Memory B cell (primary cell): ENCODE measurements at places on chromosomes 12 and 14.

DNA sequence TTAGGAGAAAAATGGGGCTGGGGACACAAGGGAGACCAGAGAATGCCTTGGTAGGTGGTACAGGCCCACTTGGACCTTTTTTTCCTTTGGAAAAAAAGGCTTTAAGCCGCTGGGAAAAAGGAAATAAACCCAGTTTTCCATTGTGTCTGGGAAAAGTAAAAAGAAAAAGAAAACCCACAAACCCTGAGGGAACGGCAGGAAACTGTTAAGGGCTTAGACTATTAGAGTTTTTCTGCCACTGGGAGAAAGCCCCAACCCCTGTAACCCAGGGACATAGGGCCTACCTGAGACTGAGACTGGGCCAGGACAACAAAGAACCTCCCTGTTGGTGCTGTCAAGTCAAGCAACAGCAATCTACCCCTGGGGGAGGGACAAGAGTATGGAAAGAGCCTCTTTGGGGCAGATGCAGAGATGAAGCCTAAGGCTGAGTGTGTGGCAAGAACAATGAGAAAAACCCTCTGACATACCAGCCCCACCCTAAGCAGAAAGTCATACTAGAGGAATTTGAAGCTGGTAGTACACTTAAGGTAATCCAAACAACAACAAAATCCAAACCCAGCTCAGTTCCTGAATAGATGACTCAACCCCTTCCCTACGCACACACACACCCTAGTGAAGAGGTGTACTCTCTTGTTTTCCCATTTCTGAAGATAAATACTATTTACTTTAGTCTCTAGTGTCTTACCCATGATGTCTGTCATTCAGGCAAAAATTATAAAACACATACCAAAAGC, 22.8 kb downstream of the ATF1 start:
- no peak for DNase-seq
- no peak overlapping the region for H3K4me3 ChIP-seq
- H3K36me3 ChIP-seq = peaks cover 40% of the 10 kb centered on the region
- peaks cover 22% of the 10 kb centered on the region for H3K4me1 ChIP-seq

- H3K4me3 ChIP-seq = no peak overlapping the region
- H3K36me3 ChIP-seq = no peaks in the 10 kb centered on the region
- DNase-seq = no peak
- H3K27me3 ChIP-seq = peaks cover 3% of the 10 kb centered on the region
- H3K4me1 ChIP-seq = peaks cover 5% of the 10 kb centered on the region
These were observed 2.7 kb downstream of the TMEM119 start for GRCh38 chr12:108594960-108595710.

- no peak overlapping the region for H3K4me3 ChIP-seq
- no peak overlapping the region for H3K27ac ChIP-seq
- no peaks in the 10 kb centered on the region for H3K27me3 ChIP-seq
- H3K36me3 ChIP-seq = peaks cover 34% of the 10 kb centered on the region
These were observed 48.3 kb downstream of the SFSWAP start for GRCh38 chr12:131759176-131759575.

GRCh38 chr14:99850709-99851108, 57.5 kb downstream of the EML1 start:
- DNase-seq = no peak
- peaks cover 2% of the 10 kb centered on the region for H3K36me3 ChIP-seq
- H3K4me3 ChIP-seq = no peak overlapping the region
- no peak overlapping the region for H3K27ac ChIP-seq

DNA sequence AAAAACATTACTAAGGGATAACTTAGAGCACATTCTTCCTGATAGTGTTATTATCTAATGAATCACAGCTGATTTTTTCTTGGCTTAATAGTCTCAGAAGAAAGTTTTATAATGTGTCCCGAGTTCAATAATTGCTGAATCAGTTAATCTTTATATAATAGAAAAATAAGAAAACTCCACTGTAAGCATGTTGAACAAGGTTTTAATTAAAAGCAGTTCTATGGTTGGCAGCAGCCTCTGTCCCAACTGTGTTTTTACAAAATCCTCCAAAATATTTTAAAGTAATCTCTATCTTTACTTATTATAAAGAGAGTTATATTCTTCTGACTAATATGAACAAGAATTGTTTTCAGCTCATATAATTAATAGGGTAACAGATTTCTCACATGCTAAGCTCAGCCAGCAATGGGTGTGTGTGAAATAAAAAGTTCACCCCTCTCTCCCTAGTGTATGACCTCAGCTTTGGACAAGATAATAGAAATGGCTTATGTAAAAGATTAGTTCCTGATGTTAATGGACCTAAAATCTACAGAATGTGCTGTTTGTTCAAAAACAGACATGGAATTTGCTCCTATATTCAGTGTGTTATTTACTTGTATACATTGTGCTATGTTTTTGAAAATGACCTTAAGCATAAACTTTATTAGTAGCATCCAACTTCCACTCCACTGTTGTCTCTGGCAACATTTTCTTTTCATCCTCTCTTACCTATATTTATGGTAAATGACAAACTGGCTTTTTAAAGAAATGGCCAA, 67.1 kb upstream of the DCN start:
- peaks cover 2% of the 10 kb centered on the region for H3K27me3 ChIP-seq
- no peaks in the 10 kb centered on the region for H3K36me3 ChIP-seq
- H3K27ac ChIP-seq = no peak overlapping the region
- DNase-seq = no peak
- no peaks in the 10 kb centered on the region for H3K4me1 ChIP-seq

GRCh38 chr12:132162508-132163031, 18.3 kb downstream of the NOC4L start:
- H3K4me1 ChIP-seq = peaks cover 18% of the 10 kb centered on the region
- no peak for DNase-seq
- H3K27me3 ChIP-seq = peaks cover 17% of the 10 kb centered on the region
- H3K27ac ChIP-seq = no peak overlapping the region

DNA sequence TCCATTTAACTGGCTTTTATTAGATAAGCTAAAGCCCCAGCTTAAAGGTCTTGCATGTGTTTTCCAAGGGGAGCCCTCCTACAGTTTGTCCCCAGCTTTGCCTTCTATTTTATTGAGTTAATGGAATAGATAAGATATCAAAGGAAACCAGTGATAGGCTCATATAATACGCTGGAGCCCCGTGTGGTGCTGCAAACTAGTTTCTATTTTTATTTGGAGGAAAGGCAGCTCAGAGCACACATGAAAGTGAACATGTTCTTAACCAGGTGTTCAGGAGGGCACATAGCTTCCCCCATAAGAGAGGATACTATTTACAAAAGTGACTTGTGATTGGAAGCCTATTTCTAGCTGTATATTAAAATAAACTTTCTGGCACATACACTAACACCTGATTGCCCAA, 251.7 kb downstream of the PDZRN4 start:
- peaks cover 2% of the 10 kb centered on the region for H3K4me1 ChIP-seq
- H3K4me3 ChIP-seq = no peak overlapping the region
- H3K36me3 ChIP-seq = no peaks in the 10 kb centered on the region
- no peak overlapping the region for H3K27ac ChIP-seq
- H3K27me3 ChIP-seq = peaks cover 2% of the 10 kb centered on the region

- DNase-seq = no peak
- H3K4me3 ChIP-seq = no peak overlapping the region
- no peak overlapping the region for H3K27ac ChIP-seq
These were observed 302.7 kb downstream of the CEP128 start for GRCh38 chr14:80638620-80639515.
